Skin of body (tissue), 3 donors: ENCODE measurements at places on chromosomes 16 and 17. TPM values are rescaled to one million over a fixed set of nuclear protein-coding genes. Genes with fewer than 3 reads are reported as not detected.

KRTAP3-2 gene
- total RNA-seq: 2.3 TPM

MRPS23 gene
- total RNA-seq: 10.4 TPM

DNA sequence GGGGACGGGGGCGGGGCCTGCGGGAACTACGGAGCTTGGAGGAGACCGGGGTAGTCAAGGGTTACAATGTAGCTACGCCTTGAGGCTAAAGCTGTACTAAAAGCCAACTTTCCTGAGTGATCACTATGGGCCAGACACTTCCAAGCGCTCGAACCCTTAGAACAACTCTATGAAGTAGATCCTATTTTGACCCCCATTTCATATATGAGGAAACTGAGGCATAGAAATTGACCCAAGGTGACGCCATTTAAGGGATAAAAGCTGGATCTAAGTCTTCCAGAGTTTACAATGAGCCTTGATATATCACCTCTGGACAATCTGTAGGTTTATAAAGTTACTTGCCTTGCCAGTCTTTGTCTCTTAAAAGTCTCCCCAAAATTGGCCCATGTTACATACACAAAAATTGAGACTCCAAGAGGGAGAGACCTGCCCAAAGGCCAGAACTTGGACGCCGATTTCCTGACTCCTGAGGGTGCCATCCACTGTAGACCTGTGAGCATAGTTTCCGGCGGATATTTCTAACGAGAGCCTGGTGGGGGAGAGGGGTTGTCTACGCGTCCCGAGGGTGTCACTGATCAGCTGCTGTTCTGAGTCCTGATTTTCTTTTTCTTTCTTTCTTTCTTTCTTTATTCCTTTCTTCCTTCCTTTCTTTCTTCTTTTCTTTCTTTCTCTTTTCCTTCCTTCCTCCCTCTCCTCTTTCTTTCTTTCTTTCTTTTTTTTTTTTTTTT lies 555 bp upstream of the NCBP3 start:
- no peak for DNase-seq

- DNase-seq: no peak
These were observed 6.7 kb downstream of the PITPNA start for GRCh38 chr17:1555651-1556471.

PABPN1L gene
- total RNA-seq: not detected

DNA sequence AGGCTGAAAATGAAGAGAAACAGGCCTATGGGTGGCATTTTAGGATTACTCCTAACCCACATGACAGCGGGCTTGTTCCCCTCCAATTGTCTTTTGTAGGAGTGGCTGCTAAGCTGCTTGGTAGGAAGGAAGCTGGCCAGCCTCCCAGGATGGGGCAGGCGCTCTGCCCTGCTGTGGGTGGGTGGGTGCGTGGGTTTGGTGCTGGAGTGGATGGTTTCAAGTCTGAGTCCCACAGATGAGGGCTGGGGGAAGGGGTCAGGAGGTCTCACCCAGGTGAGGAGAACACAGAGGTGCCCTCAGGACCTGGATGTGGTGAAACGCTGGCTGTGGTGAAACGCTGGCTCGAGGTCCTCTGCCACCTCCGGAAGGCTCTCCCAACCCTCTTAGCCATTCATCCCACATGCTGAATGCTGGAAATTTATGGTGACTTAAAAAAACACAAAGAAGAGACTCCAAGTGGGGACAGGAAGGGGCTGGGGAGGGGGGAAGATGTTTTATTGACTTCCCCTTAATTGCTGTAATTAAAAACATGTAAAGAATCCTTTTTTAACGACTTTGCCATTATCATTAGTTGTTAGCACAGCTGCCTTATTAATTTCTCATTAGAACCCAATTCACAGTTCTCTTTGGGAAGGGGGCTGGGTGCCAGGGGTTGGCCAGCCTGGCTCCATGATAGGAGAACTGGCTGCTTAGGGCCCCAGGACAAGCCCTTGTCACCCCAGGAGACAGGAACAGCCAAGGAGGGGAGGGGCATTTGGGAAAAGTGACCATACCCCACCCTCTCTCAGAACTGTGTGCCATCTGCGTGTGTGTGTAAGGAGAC lies 153.5 kb upstream of the CDC42EP4 start:
- no peak for DNase-seq

DNA sequence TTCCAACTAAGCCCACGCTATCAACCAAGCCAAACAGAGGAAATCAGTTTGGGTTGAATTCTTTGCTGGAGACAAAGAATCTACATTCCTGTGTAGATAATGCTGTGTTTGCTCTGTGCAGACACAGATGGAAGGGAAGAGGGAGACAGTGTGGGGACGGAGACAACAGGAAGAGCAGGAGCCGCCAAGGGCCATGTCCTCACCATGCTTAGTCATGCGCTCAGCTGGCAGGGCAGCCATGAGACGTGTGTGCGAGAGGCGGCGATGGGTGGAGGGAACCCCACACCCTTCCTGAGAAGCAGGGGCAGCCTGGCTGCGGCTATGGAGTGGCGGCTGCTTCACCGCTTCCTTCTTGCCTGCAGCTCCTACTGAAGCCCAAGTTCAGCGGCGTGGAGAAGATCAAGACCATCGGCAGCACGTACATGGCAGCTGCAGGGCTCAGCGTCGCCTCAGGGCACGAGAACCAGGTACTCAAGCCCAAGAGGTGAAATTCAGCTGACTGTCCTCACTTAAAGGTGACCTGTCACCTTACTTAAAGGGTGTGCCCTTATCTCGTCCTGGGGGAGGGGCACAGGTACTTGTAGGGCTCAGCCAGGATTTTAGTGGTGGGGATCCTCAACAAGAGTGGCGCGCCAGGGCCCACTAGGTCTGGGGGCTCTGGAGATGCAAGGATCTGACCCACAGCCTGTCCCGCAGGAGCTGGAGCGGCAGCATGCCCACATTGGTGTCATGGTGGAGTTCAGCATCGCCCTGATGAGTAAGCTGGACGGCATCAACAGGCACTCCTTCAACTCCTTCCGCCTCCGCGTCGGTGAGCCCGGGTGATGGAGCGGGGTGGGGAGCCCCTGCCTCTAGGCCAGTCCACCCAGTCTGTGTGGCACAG lies 47.5 kb downstream of the ADCY7 start:
- DNase-seq: no peak

DNA sequence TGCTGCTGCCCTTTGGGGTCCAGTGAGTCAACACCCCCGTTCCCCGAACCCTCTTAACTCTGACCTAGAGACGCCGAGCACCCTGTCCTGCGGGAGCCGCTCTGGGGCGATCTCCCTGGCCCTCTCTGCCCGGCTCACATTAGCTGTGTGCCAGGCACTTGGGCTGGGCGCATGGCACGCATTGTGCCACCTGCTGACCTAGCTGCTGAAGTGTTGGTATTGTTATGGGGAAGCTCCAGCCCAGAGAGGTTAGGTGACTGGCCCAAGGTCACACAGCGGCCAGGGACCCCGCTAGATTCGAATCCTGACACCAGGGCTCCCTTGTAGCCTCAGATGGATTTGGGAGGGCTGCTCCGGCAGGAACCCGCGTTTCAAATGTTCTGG lies 1.1 kb downstream of the HSD17B1 start:
- no peak for DNase-seq

KIF18B gene
- 2.8 TPM for total RNA-seq

DNA sequence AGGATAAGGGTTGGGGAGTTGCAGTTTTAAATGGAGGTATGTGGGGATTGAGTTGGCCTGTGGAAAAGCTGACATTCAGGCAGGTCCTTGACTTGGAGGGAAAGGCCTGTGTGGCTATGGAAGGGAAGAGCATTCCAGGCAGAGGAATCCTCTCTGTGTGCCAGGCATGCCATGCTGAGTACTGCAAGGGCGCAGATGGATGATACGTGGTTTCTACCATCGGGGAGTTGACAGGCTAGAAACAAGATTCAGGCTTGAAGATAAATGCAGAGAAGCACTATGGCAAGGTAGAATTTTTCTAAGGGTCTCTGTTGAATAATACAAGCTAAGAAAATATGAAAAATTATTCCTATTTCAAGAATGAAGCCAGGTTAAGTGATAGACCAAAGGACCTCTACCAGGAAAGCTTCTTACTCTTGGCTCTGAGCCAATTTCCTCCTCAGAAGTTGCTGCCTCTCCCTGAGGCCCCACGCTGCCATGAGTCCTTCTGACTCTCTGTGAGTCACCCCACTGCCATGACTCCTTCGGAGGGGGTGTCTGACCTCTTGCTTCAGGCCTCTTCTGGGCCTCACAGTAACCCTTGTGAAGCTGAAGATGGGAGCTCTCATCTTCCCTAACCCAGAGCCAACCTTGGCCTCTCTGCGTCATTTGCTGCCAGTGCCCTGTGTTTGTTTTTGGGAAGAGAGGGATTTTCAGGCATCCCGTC lies 75.8 kb downstream of the WNT3 start:
- DNase-seq: no peak

DNA sequence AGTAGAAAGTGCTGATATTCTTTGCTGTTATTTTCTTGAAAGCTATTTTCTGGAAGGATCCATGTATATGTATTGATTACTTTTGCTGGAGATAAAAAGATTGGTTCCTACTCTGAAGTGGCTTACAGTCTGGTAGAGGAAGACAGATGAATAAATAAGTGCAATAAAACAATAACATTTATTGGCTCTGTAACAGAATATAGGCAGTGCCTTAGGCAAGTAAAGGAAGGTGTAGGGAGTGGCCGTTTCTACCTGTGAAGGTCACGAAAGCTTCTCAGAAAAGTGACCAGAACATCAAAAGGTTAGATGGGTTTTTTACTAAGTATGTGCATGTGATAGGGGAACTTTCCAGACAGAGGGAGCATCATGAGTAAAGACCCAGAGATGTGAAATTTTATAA lies 43.1 kb downstream of the COX10 start:
- no peak for DNase-seq

KCNG4 gene
- total RNA-seq: not detected
